ENCODE measurements at places on chromosomes 3 and 15.

DNA sequence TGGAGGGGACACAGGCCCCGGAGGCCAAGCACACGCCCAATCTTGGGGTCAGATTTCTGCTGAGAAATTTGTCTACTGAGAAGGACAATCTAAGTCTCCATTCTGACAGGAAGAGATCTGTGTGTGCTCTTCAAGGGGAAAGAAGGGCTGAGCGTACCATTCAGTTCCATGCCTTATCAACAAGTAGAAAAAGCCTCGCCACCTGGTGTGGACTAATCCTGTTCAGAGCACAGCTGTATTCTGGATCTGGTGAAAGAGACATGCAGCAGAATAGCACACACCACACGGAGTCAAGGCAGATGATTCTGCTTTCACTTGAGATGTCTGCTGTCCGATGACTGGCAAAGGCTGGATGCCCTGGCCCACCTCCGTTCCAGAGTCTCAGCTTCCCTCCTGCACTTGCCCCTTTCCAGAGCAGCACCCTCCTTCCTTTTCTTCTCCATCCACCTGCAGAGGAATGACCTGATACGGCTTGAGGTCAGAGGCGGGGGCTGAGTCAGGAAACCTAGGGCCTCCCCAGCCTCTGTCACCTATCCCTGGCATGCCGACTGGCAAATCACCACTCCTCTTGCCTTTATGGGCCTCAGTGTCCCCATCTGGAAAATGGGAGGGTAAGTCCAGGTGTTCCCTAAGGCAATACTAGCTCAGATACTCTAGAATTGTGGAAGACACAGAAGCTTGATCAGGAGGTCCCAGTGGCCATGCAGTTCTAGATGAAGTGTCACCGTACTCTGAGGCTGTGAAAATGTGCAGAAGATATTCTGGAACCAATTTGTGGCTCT is 36.9 kb upstream of the CTSH start:
- no peak for DNase-seq

DNA sequence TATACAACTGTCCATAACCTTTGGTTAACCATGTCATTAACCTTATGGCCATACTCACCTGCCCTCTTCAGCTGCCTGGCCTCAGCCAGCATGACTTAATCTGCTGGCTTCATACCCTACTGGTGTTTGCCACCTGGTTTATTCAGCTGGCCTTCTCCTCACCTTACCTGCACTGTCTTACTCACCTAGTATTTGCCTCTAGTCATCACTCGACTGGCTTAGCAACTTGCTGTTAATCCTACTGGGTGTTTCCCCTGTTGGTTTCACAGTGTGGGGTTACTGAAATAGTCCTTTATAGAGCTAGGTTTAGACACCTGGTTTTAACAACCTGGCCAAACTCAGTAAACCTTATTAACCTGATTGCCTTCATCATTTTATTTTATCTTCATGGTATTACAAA is 96.4 kb downstream of the IL12A start:
- DNase-seq, result no peak

DNA sequence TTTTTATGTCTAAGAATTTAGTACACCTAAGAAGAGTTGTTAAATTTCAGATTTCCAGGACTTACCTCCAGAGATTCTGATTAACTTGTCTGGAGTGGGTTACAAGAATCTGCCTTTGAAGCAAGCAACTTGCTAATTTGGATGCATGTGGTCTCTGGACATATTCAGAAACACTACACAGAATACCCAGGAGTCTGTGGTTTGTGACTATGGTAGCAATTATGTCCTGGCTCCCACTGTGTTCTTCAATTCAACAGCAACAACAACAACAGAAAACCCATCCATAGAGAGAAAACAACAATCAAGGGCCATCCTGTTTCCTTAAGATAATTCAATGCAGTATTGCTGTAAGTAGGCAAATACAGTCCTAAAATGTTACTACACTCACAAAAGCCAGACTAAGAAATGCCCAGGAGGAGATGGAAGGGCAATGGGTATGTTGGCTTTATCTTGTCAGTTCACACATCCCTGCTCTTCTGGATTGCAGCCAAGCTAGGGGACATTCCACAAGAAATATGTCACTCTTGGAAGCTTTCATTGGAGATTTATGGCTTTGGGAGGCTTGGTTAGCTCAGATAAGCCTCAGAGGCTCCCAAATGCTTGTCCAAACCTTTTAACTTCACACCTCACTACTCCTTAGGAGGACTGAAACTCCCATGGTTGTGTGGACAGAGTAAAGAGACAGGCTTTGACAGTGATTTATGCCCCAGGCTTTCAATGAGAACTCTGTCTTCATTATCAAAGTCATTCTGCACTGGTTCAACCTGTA is 99.4 kb upstream of the MRPL3 start:
- no peak for DNase-seq

DNA sequence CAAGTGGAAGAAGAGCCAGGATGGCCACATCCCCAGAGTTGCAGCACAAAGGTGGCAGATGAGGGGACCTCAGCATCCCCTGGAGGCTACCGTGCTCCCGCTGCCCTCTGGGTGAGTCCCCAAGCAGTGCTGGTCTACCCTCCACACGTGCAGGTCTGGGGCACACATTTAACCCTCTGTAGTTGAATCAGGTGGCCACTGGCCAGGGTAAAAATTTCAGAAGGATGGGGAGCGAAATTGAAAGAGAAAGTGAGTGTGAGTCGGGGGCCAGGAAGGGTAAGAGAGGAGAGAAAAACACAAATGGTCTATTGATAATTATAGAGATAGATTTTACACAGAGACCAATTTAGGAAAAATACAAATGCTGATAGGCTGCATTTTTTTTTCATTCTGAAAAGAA is 139.5 kb upstream of the EIF1B start:
- DNase-seq, result no peak

GRCh38 chr15:71683411-71684274 is 126.7 kb upstream of the NR2E3 start:
- DNase-seq, result no peak

GRCh38 chr3:157220211-157220610 is 60.3 kb upstream of the CCNL1 start:
- DNase-seq, result no peak

DNA sequence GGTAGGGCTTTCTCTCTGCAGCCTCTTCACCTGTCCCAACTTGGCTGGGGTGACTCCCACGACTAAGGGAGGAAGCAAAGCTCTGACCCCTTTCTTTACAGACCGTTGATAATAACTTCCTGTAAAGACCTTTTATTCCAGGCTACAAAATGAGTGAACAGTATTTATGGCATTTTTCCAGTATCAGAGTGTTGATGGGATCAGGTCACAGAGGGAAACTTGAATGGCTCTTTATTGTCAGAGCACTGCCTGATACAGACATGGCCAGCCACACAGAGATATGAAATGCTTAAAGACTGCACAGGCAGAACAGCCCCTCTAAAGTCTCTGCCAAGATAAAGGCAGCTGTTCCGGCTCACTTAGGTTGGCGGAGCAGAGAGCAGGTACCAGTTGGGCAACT is 1033.9 kb upstream of the NR2F2 start:
- no peak for DNase-seq

GRCh38 chr15:93340406-93340805 is 251.4 kb upstream of the RGMA start:
- no peak for DNase-seq

GRCh38 chr3:155185631-155186071 is 105.5 kb downstream of the MME start:
- DNase-seq, result no peak

GRCh38 chr15:31840849-31841476 is 189.4 kb upstream of the CHRNA7 start:
- DNase-seq, result no peak

- no peak for DNase-seq
Observed at GRCh38 chr3:196894557-196895295, 27.0 kb downstream of the SENP5 start.

DNA sequence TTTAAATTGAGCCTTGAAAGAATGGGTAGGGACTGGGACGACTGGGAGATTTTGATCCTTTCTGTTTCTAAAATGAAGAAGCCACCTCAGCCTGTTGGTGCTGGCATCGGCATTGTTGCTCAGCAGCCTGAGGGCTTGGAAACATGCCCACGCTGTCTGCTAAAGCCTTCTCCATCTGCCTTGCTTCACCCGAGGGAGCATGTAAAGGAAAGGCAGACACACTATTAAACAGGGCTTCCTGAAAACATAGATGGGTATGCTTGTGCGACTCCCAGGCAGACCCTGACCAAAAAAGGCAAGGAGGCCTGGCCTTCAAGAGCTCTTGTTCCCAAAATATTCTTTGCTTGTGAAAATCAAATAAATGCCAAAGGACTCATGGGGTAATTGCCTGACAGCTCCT is 84.2 kb upstream of the SLC4A7 start:
- DNase-seq, result peak; percentile 47

GRCh38 chr15:35557544-35557943 is 11.6 kb upstream of the DPH6 start:
- DNase-seq, result no peak

DNA sequence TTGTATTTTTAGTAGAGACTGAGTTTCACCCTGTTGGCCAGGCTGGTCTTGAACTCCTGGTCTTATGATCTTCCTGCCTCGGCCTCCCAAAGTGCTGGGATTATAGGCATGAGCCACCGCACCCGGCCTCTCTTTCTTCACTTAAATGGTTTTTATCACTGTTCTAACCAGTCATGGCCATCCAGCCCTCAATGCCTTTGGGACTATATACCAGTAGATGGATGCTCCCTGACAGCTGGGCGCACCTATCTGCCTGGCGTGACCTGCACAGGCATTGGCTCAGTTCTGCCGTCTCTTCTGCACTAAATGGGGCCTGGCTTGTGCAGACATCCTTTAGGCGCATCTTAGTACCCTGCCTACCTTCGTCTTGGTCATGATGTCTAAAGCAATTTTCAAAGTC is 233.4 kb downstream of the ADAMTS17 start:
- no peak for DNase-seq

- DNase-seq, result no peak
Observed at GRCh38 chr15:42033214-42033873, 12.5 kb upstream of the PLA2G4E start.

GRCh38 chr3:54970895-54971294 is 43.0 kb upstream of the LRTM1 start:
- no peak for DNase-seq

- DNase-seq, result no peak
Observed at GRCh38 chr3:52030714-52031310, 25.6 kb downstream of the DUSP7 start.

GRCh38 chr3:13092621-13093617 is 19.7 kb upstream of the IQSEC1 start:
- no peak for DNase-seq

GRCh38 chr15:75723171-75723846 is 10.7 kb upstream of the CSPG4 start:
- peak; percentile 63 for DNase-seq

GRCh38 chr3:183975981-183976662 is 41.6 kb downstream of the ABCC5 start:
- DNase-seq, result no peak

- DNase-seq, result no peak
Observed at GRCh38 chr3:65963787-65964677, 74.7 kb downstream of the MAGI1 start.

DNA sequence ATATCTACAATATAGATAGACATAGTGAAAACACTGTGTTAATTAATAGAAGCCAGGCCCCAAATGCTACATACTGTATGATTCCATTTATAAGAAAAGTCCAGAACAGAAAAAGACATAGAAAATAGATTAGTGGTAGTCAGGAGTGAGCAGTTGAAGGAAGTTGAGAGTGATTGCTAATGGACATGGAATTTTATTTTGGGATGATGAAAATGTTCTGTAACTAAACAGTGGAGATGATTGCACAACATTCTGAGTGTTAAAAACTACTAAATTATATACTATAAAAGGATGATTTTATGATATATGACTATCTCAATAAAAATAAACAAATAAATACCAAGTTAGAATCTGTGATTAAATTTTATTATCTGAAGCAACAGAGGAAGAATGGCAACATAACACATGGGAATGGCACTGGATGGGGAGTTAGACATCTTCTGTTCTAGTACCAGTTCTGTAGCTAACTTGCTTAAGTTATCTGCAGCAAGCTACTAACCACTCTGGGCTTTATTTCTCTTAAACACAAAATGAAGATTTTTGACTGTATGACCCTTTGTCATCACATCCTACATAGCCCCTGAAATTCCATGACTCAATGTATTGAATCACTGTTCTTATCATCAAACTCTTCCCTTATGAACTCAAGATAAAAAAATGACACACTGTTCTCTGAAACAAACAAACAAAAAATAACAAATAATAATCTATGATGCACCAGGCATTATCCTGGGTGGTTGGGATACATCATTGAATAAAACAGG is 612.7 kb downstream of the TBL1XR1 start:
- no peak for DNase-seq

Measured in right hindlimb (tissue), 1 donor.